K562 (cell line): ENCODE measurements at places on chromosomes 1 and 21.

DNA sequence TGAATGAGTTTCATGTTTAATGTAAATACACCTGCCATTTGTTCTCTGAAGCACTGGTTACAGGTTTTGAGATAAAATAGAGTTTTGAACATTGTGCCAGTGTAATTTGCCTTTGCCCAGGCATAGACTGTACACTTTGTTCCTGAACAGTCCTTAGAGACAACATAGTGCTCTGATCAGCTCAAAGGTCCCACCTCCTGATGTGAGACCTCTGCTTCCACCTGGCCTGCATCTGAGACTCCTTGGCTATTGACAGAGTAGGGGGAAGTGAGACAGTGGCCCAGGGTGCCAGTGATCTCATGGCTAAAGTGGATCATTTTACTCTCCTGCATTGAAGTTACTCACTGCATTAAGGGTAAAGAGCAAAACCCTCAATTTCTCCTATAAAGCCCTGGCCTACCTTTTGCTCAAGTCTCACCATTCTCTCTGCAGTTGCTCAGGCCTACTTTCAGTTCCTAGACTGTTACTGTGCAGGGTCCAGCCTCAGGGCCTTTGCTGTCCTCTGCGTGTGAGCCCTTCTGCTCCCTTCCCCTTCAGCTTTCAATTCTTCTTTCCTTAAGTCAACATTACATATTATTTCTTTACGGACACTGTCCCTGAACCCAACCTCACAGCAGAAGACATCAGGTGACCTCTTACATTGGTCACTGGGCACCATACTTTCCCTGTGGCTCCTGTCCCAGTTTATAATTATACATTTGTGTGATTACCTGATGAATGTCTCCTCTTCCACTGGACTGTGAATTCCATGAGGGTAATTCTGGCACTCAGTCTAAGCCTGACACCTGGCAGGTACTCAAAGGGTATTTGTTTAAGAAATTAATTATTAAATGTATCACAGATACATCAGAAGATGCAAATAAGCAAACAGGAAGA, 142.9 kb downstream of the ROR1 start:
- no peak overlapping the region for H3K4me3 ChIP-seq
- 0 out of 2 replicates have a peak, but pooled peaks cover 5% of the 10 kb centered on the region for H3K27me3 ChIP-seq
- DNase-seq: no peak
- no peak overlapping the region for H3K27ac ChIP-seq

GRCh38 chr21:45297329-45297728, 9.6 kb upstream of the POFUT2 start:
- peaks cover 8% of the 10 kb centered on the region; the same call in 1 of the 2 replicates for H3K27me3 ChIP-seq
- no peak overlapping the region for H3K4me3 ChIP-seq
- no peaks in the 10 kb centered on the region for H3K36me3 ChIP-seq
- H3K4me1 ChIP-seq: peaks cover 61% of the 10 kb centered on the region
- no peak for DNase-seq

- H3K27me3 ChIP-seq: peaks cover 27% of the 10 kb centered on the region
- no peaks in the 10 kb centered on the region for H3K4me1 ChIP-seq
- H3K4me3 ChIP-seq: no peak overlapping the region
- H3K27ac ChIP-seq: no peak overlapping the region
Observed at GRCh38 chr1:51086496-51087271, 15.3 kb upstream of the C1orf185 start.

- no peaks in the 10 kb centered on the region for H3K36me3 ChIP-seq
- DNase-seq: peak; percentile 21
- peak overlapping the region; percentile 75; the same call in 2 of the 3 replicates for H3K27ac ChIP-seq
- no peak overlapping the region for H3K4me3 ChIP-seq
- H3K27me3 ChIP-seq: no peaks in the 10 kb centered on the region
- peaks cover 32% of the 10 kb centered on the region for H3K4me1 ChIP-seq
Observed at GRCh38 chr1:173330149-173330951, 123.2 kb upstream of the TNFSF4 start.

- no peaks in the 10 kb centered on the region for H3K36me3 ChIP-seq
- H3K27me3 ChIP-seq: peaks cover 35% of the 10 kb centered on the region
- H3K27ac ChIP-seq: no peak overlapping the region
- no peak overlapping the region for H3K4me3 ChIP-seq
- DNase-seq: peak; percentile 72
- H3K4me1 ChIP-seq: no peaks in the 10 kb centered on the region
Observed at GRCh38 chr21:38352536-38353219, 95.9 kb downstream of the KCNJ15 start.

DNA sequence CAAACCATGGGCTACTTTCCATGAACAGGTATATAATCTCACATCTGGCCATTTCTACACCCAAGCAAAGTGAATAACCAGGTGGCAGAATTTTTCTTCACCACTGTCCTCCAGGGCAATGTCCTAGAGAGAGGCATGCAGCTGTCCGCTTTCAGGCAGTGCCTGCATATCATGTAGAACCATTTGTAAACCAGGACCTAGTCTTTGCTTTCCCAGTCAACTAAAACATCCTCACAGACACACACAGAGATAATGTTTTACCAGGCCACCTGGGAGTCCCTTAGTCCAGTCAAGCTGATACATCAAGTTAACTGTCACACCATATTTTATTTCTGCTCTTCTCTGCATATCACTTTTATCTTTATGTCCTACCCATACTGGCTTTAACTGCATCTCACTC, 26.2 kb downstream of the TNFSF18 start:
- H3K4me1 ChIP-seq: no peaks in the 10 kb centered on the region
- no peaks in the 10 kb centered on the region for H3K27me3 ChIP-seq
- H3K36me3 ChIP-seq: no peaks in the 10 kb centered on the region
- H3K4me3 ChIP-seq: no peak overlapping the region
- H3K27ac ChIP-seq: no peak overlapping the region
- no peak for DNase-seq
